NCI-H2029 (cell line): ENCODE measurements at places on chromosomes 11 and 22.

GRCh38 chr11:86488553-86488952 lies 113.9 kb downstream of the CCDC81 start:
- peak; percentile 42 for DNase-seq

DNA sequence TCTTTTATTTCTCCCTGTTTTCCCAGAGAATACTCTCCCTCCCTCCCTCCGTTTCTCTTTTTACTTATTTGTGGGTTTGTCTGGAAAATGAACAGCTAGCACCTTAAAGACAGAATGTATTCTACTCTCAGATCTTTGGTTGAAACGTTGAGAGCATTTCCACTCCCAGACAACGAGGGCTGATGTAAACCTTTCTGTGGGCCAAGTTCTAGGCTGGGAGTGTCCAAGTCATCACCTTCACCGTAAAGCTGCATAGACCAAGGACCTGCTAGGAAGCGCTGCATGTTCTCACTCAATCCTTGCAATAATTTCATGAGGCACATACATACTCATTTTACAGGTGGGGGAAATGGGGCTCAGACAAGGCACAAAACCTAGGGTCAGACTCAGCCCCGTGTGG lies 32.4 kb downstream of the MYH9 start:
- no peak for DNase-seq

DNA sequence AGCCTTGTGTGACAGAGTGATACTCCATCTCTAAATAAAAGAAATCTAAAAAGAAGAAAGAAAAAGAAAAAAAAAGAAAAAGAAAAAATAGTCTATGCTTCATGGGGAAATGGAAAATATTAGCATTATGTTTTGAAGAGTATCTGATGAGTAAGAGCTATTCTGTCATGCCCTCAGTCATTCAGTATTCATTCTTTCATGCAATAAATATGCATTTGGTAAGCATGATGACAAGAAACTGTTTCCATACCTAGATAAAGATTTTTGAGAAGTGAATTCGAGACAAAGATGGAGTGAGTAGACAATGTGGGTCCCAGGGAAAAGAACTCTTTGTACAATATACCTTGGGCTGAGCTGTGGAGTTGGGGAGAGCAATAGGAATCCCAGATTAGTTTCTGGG lies 6.2 kb upstream of the IFTAP start:
- DNase-seq: no peak

DNA sequence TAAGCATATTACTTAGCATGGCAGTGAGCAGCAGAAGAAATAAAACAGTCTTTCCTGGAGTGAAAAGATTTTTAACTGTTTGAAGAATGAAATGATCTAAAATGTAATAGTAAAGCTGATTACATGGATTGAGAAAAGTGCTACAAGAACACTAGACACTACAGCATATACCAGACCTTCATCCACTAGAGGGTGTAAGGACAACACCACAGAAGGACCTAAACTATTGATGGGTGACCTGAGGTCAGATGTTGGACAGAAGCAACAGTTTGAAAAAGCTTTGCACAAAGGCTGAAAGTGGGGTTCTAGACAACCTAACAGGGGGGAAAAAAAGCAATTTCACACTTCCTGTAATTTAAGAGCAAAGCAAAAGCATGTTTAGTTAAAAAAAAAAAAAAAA lies 97.7 kb downstream of the RBFOX2 start:
- DNase-seq: peak; percentile 5

DNA sequence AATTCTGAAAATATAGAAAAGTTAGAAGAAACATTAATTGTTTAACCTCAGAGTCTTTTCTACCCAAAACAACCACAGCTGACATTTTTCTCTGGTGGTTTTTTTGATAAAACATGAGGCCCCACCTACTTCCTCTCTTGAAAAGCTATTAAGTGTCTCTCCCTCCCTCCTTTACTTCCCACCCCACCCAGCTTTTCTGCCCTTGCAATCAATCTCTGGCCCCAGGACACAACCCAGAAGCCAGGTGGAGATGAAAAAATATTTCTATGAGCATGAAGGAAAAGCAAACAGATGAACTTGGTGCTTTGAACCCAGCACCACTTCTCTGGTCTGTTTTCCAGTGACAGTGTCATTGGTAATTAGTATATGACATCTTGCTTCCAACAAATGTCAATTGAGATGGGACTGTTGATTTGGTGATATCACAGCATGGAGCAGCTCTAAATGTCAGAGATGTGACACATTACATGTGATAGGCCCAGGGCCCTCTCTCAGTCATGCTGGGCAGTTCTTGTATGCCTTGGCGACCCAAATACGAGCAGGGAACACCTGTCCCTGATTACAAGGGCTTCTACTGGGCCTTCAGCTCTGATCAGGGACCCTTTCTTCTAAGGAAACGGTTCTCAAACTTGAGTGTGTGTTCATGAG lies 23.9 kb upstream of the TMPRSS13 start:
- no peak for DNase-seq

DNA sequence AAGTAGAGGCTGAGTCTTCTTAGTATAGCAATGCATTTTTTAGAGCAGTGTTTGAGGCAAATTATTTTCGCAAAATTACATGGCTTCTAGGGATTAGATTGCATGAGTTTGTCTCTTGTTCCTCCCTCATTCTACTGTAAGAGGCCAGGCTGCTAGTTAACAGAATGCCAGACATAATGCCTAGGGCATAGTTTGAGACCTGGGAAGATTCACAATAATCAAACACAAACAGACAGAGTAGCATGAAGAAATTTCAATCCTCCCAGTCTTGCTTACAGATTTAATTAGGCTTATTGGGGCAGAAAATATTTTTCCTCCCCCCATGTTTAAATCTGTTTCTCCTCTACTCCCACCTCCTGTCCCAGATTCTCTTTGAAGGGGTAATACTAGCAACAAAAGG lies 48.3 kb downstream of the ARHGEF12 start:
- no peak for DNase-seq

- no peak for DNase-seq
These were observed 86.4 kb downstream of the DLG2 start for GRCh38 chr11:85540635-85541205.

DNA sequence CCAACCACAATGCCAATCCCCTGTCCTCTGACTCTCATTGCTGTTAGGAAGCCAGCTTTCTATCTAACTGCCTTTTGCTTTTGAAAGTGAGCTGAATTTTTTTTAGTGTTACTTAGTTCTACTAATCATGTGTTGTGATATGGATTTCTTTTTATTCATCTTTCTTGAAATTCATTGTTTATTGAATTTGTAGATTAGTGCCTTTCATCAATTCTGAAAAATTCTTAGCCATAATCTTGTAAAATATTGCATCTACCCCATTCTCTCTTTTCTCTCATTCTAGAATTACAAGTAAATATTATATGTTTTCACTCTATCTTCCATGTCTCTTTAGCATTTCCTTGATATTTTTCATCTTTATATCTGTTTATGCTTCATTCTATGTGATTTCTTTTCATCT lies 47.8 kb downstream of the DDIAS start:
- no peak for DNase-seq

DNA sequence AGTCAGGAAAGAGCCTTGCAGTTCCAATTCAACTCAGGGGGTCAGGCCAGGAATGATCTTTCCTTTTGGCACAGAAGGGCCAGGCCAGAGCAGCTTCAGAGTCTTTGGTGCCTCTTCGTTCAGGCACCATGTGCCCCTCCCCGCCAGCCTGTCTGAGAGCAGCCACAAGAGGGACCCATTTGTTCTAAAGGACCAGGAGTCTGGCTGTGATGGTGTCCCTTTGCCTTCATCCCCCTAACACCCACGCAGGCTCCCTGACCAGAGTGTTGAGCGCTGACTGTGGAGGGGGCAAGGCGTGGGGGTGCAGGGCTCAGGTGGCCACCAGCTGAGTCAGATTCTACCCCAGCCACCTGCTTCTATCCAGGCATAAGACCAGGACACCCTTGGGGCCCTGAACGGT lies 156.4 kb downstream of the TTC17 start:
- no peak for DNase-seq

- no peak for DNase-seq
These were observed at the start of gene OR6M1 for GRCh38 chr11:123806249-123806648. Gene OR6M1, minus strand, starts transcription at chr11:123806349. Its CDS starts 0 bp downstream, at chr11:123806349.

DNA sequence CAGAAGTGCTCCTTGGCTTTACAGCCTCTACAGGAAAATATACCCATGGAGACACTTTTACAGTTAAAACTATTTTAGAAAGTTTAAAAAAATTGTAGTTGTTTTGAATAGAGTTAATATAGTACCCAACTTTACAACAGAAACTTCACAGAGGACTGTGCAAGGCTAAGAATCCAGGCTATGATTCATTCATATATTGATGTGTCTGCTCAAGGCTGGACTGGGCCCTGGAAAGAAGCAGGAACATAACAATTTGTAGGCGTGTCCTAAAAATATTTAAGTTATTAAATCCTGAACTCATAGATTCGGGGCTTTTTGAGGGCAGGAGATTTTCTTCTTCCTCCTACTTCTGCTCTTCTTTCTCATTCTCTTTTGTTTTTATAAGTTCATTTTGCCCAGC lies 291.5 kb upstream of the CCDC179 start:
- no peak for DNase-seq
